Activated CD4-positive, alpha-beta T cell treated with anti-CD3 and anti-CD28 coated beads, Interleukin-2, amount 10 ng/mL, durations not matched to agents 24 days and 14 days (primary cell): ENCODE measurements at places on chromosomes 2 and 18. TPM values are rescaled to one million over a fixed set of nuclear protein-coding genes. Genes with fewer than 3 reads are reported as not detected.

- DNase-seq: peak; percentile 85
- H3K4me1 ChIP-seq: peaks cover 32% of the 10 kb centered on the region
- H3K36me3 ChIP-seq: peaks cover 16% of the 10 kb centered on the region
- peak overlapping the region; percentile 92 for H3K4me3 ChIP-seq
- H3K27ac ChIP-seq: peak overlapping the region; percentile 91
- H3K27me3 ChIP-seq: no peaks in the 10 kb centered on the region
Observed at GRCh38 chr2:170929686-170930050, 615 bp downstream of the GORASP2 start.

- H3K27ac ChIP-seq: no peak overlapping the region
- H3K36me3 ChIP-seq: no peaks in the 10 kb centered on the region
- no peak overlapping the region for H3K4me3 ChIP-seq
- peaks cover 7% of the 10 kb centered on the region for H3K27me3 ChIP-seq
- no peaks in the 10 kb centered on the region for H3K4me1 ChIP-seq
- DNase-seq: no peak
Observed at GRCh38 chr2:158154596-158154995, 52.9 kb downstream of the UPP2 start.

- H3K27me3 ChIP-seq: peaks cover 48% of the 10 kb centered on the region
- no peak overlapping the region for H3K4me3 ChIP-seq
- no peak for DNase-seq
- H3K4me1 ChIP-seq: peaks cover 9% of the 10 kb centered on the region
- no peak overlapping the region for H3K27ac ChIP-seq
- no peaks in the 10 kb centered on the region for H3K36me3 ChIP-seq
Observed at GRCh38 chr2:237630216-237631000, 3.0 kb downstream of the LRRFIP1 start.

DNA sequence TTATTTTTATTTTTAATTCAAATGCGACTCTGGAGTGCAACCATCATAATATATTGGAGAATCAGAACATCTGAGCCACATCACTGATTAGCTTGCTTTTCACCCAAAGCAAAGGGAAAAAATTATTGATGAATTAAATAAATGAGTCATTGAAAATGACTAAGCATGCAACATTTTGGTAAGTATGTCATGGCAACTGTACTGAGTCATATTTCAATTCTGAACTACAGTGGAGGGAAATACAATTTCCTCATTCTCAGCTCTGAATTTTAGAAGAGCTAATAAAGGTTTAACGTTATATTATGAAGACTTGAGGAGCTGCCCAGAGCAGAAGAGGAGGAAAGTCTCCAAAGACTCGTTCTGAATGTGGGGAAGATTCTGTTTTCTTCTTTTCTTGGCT, 89.6 kb upstream of the CCDC68 start:
- no peaks in the 10 kb centered on the region for H3K36me3 ChIP-seq
- no peak for DNase-seq
- H3K4me1 ChIP-seq: no peaks in the 10 kb centered on the region
- no peak overlapping the region for H3K4me3 ChIP-seq
- H3K27me3 ChIP-seq: no peaks in the 10 kb centered on the region

DNA sequence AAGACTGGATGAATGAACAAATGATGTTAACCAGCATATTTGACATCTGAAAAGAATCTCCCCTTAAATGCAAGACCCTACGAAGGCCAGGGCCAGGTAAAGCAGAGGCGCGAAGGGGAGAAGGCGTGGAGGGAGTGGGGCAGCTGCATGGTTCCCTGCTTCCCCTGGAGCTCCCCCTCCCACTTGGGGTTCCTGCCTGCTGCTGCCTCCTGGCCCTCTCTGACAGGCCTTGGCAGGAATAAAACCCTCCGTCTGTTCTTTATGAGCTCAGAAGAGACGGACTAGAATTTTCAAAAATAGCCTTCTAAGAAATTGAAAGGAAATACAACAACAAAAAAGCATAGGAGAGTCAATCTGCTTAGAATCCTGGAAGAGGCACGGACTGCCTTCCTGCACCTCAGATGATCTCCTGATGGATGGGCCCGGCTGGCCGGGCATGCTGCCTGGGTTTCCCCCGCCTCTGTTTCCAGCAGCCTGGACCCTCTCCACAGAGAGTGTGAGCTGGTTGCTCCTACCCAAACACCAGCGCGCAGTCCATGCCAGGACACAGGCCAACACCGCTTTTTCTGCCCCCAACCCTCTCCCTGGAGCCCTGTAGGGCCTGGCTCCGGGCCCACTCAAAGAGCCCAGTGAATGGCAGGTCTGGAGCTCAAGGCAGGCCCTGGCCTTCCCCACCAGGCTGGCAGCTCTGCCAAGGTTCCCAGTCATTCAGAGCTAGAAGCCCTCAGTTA, 23.9 kb downstream of the CFAP65 start:
- H3K4me3 ChIP-seq: no peak overlapping the region
- H3K36me3 ChIP-seq: no peaks in the 10 kb centered on the region
- H3K27me3 ChIP-seq: no peaks in the 10 kb centered on the region
- no peak overlapping the region for H3K27ac ChIP-seq

GRCh38 chr2:23019476-23019875, 365.5 kb upstream of the KLHL29 start:
- peaks cover 3% of the 10 kb centered on the region for H3K27me3 ChIP-seq
- H3K27ac ChIP-seq: no peak overlapping the region
- DNase-seq: no peak
- no peaks in the 10 kb centered on the region for H3K36me3 ChIP-seq
- H3K4me3 ChIP-seq: no peak overlapping the region
- H3K4me1 ChIP-seq: no peaks in the 10 kb centered on the region

GRCh38 chr2:149064365-149064841, 25.9 kb downstream of the LYPD6B start:
- H3K36me3 ChIP-seq: no peaks in the 10 kb centered on the region
- no peak for DNase-seq
- H3K27ac ChIP-seq: no peak overlapping the region
- peaks cover 6% of the 10 kb centered on the region for H3K4me1 ChIP-seq
- no peak overlapping the region for H3K4me3 ChIP-seq

Gene HMSD
- 16.8 and 25.0 TPM in 2 replicates for total RNA-seq

Gene LCT
- total RNA-seq: 0.31 and 0.51 TPM in 2 replicates

Gene CD302
- total RNA-seq: 0.54 and 0.72 TPM in 2 replicates

Gene LRATD1
- not detected in 2 replicates for total RNA-seq
